ENCODE measurements at places on chromosomes 11 and 22. TPM values are rescaled to one million over a fixed set of nuclear protein-coding genes. Genes with fewer than 3 reads are reported as not detected.

- H3K27me3 ChIP-seq: no peaks in the 10 kb centered on the region
- no peak overlapping the region for H3K4me3 ChIP-seq
- no peak for DNase-seq
- H3K27ac ChIP-seq: no peak overlapping the region
- H3K36me3 ChIP-seq: no peaks in the 10 kb centered on the region
- no peaks in the 10 kb centered on the region for H3K4me1 ChIP-seq
Measured at GRCh38 chr11:122235615-122236014, 119.6 kb upstream of the BLID start.

GRCh38 chr11:110003426-110003825 is 89.8 kb upstream of the ZC3H12C start:
- H3K36me3 ChIP-seq: no peaks in the 10 kb centered on the region
- H3K27ac ChIP-seq: no peak overlapping the region
- DNase-seq: no peak
- H3K4me3 ChIP-seq: no peak overlapping the region

DNA sequence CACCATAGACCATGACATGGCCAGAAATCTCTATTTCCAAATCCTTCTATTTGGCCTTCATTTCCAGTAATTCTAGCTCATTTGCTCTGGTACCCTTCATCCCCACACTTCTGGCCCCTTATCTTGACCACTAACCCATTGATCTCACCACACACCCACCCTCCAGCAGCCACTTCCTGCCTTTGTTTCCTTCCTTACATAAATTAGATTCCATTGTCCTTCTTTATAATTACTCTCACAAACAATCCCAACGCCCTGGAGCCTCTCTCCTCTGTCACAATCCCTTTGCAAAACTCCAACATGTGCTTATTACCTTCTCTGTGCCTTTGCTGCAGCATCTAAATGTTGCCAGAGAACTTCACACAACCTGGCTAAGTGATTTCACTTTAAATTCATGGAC is 14.8 kb downstream of the APLNR start:
- no peak overlapping the region for H3K4me3 ChIP-seq
- no peak overlapping the region for H3K27ac ChIP-seq
- H3K4me1 ChIP-seq: no peaks in the 10 kb centered on the region
- peaks cover 9% of the 10 kb centered on the region for H3K27me3 ChIP-seq
- no peaks in the 10 kb centered on the region for H3K36me3 ChIP-seq
- DNase-seq: no peak

- H3K4me3 ChIP-seq: no peak overlapping the region
- H3K27me3 ChIP-seq: no peaks in the 10 kb centered on the region
- H3K4me1 ChIP-seq: no peaks in the 10 kb centered on the region
Measured at GRCh38 chr11:29190313-29190712, 826.5 kb downstream of the KCNA4 start.

DNA sequence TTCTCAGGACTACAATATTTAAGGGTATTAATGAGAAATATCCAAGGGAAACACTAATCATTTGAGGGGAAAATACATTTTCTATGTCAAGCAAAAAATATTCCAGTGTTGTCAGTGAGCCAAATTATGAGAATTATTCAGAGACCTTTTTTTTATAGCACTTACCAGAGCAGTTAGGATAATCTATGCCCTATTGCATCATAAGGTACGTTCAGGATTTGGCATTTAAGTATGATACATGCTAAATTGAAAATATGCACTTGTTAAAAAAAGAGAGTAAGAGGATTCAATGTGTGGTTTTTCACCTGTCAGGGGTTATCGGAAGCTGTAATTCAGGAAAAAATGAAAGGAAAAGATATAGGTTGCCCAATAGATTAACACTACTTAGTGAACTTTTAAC is 17.2 kb upstream of the MPPED2 start:
- H3K4me1 ChIP-seq: no peaks in the 10 kb centered on the region
- H3K4me3 ChIP-seq: no peak overlapping the region
- no peak overlapping the region for H3K27ac ChIP-seq
- no peaks in the 10 kb centered on the region for H3K36me3 ChIP-seq

- no peak overlapping the region for H3K4me3 ChIP-seq
- peaks cover 34% of the 10 kb centered on the region for H3K4me1 ChIP-seq
- peak overlapping the region; percentile 65 for H3K27ac ChIP-seq
- peak; percentile 18 for DNase-seq
Measured at GRCh38 chr11:128963744-128964325, 21.2 kb upstream of the TP53AIP1 start.

DNA sequence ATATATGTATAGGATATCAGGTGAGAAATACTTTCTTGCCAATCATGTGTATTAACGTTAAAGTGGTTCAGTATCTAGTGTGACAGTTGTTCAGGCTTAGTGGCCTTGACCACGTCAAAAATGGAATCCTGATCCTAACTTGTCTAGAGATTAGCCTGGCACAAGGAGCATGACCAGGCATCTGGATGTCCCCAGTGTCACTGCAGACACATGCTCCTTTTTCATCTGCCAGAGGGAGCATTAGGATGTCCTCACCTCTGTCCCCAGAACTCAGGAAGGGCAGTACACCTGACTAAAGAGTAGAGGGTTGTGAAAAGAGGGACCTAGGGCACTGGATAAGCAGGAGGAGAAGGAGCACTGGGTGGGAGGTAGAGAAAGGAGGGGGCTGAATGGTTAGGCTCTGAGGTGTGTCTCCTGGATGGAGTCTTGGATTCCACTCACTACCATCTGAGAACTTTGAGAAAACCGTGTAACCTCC is 40.9 kb upstream of the GGTLC2 start:
- no peak overlapping the region for H3K27ac ChIP-seq
- no peaks in the 10 kb centered on the region for H3K27me3 ChIP-seq
- H3K4me3 ChIP-seq: no peak overlapping the region
- no peak for DNase-seq
- no peaks in the 10 kb centered on the region for H3K4me1 ChIP-seq
- H3K36me3 ChIP-seq: no peaks in the 10 kb centered on the region

- peaks cover 73% of the 10 kb centered on the region for H3K4me1 ChIP-seq
- DNase-seq: peak; percentile 81
- H3K36me3 ChIP-seq: peaks cover 33% of the 10 kb centered on the region
- no peaks in the 10 kb centered on the region for H3K27me3 ChIP-seq
- peak overlapping the region; percentile 94 for H3K4me3 ChIP-seq
Measured at GRCh38 chr22:24156141-24156912, 25.0 kb upstream of the SUSD2 start.

DNA sequence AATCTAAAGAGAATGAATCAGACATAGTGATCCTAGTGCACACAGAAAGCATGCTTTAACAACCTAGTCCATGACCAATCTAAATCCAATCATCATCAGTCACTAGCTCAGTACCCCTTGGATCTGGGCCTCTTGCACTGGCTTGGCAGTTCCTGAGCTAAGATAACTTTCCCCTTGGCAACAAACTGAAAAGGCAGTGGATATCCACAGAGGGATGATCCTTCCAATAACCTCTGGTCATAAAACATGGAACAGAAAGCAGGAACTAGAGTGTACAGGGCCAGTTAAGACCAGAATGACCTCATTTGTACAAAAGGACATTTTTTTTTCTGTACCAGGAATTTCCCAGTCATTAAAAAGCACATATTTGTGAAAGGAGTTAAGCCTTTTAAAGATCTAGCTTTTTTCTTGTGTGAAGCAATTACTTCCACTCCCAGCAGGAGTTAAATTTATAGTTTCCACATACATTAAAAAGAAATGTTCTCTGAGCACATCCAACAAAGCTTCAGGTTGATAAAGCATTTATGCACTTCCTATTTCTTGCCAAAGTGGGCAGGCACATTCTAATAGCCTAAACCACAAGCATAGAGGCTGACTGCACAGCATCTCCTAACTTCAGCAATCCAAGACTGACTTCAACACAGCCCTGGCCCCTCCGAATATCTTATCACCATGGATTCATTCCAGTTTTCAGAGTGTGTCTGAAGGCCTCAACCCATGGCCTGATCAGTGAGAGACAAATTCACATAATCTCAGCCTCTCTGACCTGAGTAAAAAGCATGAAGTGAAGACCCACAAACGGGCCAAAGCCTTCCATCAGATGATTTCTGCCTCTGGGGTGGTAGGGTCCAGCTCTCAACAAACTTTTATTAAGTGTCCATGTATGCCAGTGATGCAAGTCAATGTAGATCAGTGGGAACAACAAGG is 29.9 kb downstream of the GUCY1A2 start:
- no peaks in the 10 kb centered on the region for H3K4me1 ChIP-seq
- H3K27ac ChIP-seq: no peak overlapping the region
- H3K36me3 ChIP-seq: no peaks in the 10 kb centered on the region
- H3K4me3 ChIP-seq: no peak overlapping the region

DNA sequence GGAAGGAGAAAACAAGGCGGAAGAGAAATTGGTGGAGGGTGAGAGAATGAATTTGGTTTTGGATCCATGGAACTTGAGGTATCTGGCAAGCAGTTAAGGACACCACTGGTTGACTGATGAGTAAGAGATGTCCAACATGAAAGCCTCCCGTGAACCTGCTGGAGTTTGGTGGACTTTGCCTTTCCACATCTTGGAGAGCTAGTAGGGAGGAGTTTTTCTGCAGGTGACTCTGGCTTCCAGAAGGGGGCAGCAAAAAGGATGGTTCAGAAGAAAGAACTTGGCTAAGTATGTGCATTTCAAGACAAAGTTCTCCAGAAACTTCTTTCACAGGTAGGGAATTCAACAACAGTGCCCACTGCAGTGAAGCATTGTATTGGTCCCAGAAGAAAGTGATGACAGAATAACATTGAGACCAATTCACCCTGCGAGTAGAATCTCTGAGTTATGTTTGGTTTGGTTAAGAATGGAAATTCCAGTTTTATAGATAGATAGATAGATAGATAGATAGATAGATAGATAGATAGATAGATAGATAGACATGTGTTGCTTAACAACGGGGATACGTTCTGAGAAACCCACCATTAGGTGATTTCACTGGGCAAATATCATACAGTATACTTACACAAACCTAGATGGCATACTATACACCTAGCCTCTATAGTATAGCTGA is 28.5 kb downstream of the DCDC1 start:
- H3K27me3 ChIP-seq: peaks cover 7% of the 10 kb centered on the region
- no peaks in the 10 kb centered on the region for H3K36me3 ChIP-seq
- peak; percentile 20 for DNase-seq
- no peaks in the 10 kb centered on the region for H3K4me1 ChIP-seq

- H3K27me3 ChIP-seq: peaks cover 57% of the 10 kb centered on the region
- no peak within 1 kb of the TSS for H3K27ac ChIP-seq
- H3K36me3 ChIP-seq: no peaks in the 10 kb centered on the region
- DNase-seq: no peak
- H3K4me1 ChIP-seq: peaks cover 9% of the 10 kb centered on the region
Measured at GRCh38 chr22:50672471-50673230, at the start of gene SHANK3. SHANK3 (plus strand) TSS chr22:50672823.

DNA sequence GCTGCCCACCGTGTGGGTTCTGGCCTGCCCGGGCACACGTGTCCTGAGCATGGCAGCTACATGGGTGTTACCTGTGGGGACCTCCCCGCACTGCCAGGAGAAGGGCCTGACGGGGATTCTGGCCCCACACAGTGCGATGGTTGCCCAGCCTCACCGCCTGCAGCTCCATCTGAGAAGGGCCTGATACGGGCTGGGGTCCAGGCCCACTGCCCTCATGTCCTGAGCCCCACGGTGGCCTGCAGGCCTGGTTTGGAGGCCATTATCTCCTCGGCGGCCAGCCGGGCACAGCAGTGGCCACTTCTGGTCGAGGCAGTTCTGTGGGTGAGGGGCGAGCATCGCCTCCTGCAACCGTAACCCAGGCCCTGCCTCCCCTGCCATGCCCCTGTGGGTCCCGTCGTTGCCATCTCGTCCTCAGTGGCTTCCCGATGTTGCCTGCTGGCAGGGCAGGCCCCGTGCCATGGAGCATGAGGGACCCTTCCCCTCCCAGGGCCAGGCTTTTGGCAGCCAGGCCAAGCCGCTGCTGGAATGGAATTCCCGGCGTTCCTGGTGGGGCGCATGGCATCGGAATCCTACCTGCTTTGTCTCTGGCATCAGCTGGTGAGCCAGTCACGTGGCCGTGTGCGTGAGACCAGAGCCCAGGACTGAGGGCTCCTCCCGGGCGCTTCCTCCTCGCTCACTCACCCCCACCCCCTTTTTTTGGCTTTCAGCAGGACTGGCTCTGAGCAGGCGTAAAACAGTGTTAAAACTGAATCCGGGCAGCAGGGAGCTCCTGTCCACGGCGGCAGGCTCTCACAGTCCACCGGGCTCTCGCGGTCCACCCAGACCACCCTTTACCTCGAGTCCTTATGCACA is 71.9 kb upstream of the PPARA start:
- H3K36me3 ChIP-seq: peaks cover 1% of the 10 kb centered on the region
- DNase-seq: no peak
- H3K4me3 ChIP-seq: no peak overlapping the region
- H3K27ac ChIP-seq: no peak overlapping the region
- peaks cover 21% of the 10 kb centered on the region for H3K4me1 ChIP-seq

- no peak overlapping the region for H3K4me3 ChIP-seq
- H3K36me3 ChIP-seq: no peaks in the 10 kb centered on the region
- H3K4me1 ChIP-seq: peaks cover 23% of the 10 kb centered on the region
- peaks cover 12% of the 10 kb centered on the region for H3K27me3 ChIP-seq
Measured at GRCh38 chr11:2775083-2775625, 75.4 kb upstream of the KCNQ1OT1 start.

DNA sequence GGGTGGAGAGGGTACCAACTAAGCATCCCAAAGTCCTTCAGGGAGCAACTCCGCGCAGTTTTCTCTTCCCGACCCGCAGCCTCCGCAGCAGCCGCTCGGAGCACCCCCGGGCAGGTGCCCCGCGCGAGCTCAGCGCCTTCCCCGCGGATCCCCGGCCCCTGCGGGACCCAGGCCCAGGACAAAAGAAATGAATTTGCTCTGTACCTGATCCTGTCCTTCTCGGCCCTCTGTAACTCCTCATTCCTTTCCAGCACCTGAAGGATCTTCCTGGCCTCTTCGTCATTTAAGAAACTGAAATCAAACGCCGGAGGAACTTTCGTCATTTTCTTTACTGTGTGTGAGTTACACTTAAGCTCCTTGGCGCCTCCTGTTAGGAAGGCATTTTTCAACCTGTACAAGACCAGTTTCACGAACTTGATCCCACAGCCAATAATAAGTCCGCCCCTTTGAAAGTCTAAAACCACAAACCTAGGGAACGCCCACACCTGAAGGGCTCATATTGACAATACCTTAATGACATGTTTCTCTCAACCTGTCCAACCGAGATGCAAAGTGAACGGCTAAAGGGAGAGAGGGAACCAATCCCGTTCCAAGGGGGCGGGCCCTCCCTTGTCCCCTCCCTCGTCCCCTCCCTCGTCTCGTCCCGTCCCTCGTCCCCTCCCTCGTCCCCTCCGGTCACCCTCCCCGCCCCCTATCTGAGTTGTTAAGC is at the start of gene EXPH5:
Gene EXPH5 (minus strand): TSS at position 555 of the 709 bp plus-strand sequence. CDS start 232 bp downstream, at position 323.
- H3K27ac ChIP-seq: peak within 1 kb of the TSS; percentile 75
- H3K4me1 ChIP-seq: peaks cover 17% of the 10 kb centered on the region
- H3K27me3 ChIP-seq: peaks cover 41% of the 10 kb centered on the region
- peaks cover 3% of the 10 kb centered on the region for H3K36me3 ChIP-seq
- peak within 1 kb of the TSS; percentile 96 for H3K4me3 ChIP-seq
- DNase-seq: peak; percentile 90

The GPR83 gene
- not detected for total RNA-seq

The BIRC3 gene
- 12.9 TPM for total RNA-seq

The TPBGL gene
- not detected for total RNA-seq

The OR5B21 gene
- 0.26 TPM for total RNA-seq

The VSIG10L2 gene
- not detected for total RNA-seq

The LDHAL6A gene
- total RNA-seq: not detected

The NNMT gene
- not detected for total RNA-seq

The RFPL2 gene
- total RNA-seq: not detected

Measured in activated CD8-positive, alpha-beta T cell treated with anti-CD3 and anti-CD28 coated beads, Interleukin-2, amount 10 ng/mL, durations not matched to agents 7 days and 5 days (primary cell).